ENCODE measurements at places on chromosomes 5 and 9. TPM values are rescaled to one million over a fixed set of nuclear protein-coding genes. Genes with fewer than 3 reads are reported as not detected.

LPAR1 gene
- not detected for total RNA-seq

B4GALT1 gene
- 36.7 TPM for total RNA-seq

BTNL9 gene
- not detected for total RNA-seq

ARHGEF37 gene
- total RNA-seq, result 3.3 TPM

SLC46A2 gene
- total RNA-seq, result not detected

IRX2 gene
- not detected for total RNA-seq

SPATA31C1 gene
- not detected for total RNA-seq

ANKRD18A gene
- total RNA-seq, result not detected

DOLPP1 gene
- 15.7 TPM for total RNA-seq

CD180 gene
- not detected for total RNA-seq

Data from mammary microvascular endothelial cell (primary cell).